Aorta (tissue), 5 donors: ENCODE measurements at places on chromosomes 6 and 20. TPM values are rescaled to one million over a fixed set of nuclear protein-coding genes. Genes with fewer than 3 reads are reported as not detected.

The HDGFL1 gene
- total RNA-seq: not detected

The C6orf52 gene
- total RNA-seq: 0.66 TPM

The IL17F gene
- total RNA-seq: not detected

The PLAGL1 gene
- total RNA-seq: 101 TPM

The MMUT gene
- 24.2 TPM for total RNA-seq

The KIAA0408 gene
- total RNA-seq: 1.9 TPM

The MRAP2 gene
- 74.4 TPM for total RNA-seq

The MYB gene
- 0.87 TPM for total RNA-seq

The C20orf204 gene
- total RNA-seq: 2.8 TPM

The TRAPPC3L gene
- total RNA-seq: 0.36 TPM

The PTGIS gene
- 637 TPM for total RNA-seq

GRCh38 chr6:157991067-157991432 lies 9.4 kb downstream of the SYNJ2 start:
- no peak overlapping the region for H3K4me3 ChIP-seq
- H3K4me1 ChIP-seq: no peaks in the 10 kb centered on the region
- DNase-seq: no peak
- H3K27me3 ChIP-seq: no peaks in the 10 kb centered on the region
- H3K36me3 ChIP-seq: no peaks in the 10 kb centered on the region

DNA sequence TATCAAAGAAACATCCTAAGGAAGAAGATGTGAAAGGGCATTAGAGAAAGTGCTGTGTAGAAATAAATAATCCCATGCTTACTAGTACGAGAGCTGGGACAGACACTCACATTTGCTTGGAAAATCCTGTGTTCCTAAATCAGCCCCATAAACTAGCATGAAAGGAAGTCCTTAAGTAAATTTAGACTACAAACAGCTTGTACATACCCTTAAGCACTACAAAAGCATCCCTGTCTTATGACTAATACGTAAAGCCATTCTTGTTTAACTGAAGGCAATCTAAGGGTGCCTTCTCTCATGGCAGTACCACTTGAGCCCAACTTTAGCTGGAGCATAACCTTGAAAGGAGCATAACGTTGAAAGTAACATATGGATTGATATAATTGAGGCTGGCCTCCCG lies 15.4 kb upstream of the FOXQ1 start:
- no peak overlapping the region for H3K27ac ChIP-seq
- H3K4me1 ChIP-seq: no peaks in the 10 kb centered on the region
- H3K27me3 ChIP-seq: no peaks in the 10 kb centered on the region
- H3K36me3 ChIP-seq: no peaks in the 10 kb centered on the region
- no peak for DNase-seq

DNA sequence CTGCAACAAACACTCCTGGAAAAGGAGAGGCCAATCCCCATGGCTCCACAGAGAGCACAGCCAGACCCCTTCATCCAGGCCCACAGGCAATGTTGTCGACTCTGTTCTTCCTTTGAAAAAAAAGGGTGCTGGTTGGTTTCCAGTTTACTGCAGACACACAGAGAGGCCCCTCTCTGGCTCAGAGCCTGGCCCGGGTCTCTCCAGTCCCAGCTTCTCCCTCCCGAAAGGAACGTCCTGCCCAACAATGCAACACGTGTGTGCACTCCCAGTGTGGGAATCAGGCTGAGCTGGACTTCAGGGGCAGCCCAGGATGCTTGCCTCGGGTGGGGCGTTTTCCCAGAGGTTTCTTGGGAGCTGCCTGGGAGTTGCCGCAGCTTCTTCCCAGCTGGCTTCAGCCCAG lies 4.5 kb upstream of the NKAIN4 start:
- no peaks in the 10 kb centered on the region for H3K27me3 ChIP-seq
- no peak overlapping the region for H3K27ac ChIP-seq
- no peak for DNase-seq
- H3K4me1 ChIP-seq: no peaks in the 10 kb centered on the region
- no peaks in the 10 kb centered on the region for H3K36me3 ChIP-seq

DNA sequence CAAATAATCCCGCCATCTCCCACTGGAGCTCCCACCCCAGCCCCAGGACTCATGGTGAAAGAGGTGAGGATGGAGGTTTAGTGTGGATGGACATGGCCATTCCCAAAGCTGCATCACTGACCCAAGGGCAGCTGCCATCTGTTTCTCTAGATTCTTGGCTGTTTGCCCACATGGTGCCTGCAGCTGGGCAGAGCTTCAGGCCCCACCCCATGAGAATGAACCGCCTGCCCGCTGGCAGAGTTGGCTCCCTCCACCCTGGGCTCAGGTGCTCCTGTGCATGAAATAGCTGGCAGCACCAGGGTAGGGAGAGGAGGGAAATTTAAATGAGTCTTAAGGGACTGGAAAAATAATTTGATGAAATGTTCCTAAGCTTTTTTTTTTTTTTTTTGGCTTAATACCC lies 17.4 kb downstream of the SCML4 start:
- H3K27me3 ChIP-seq: no peaks in the 10 kb centered on the region
- H3K4me3 ChIP-seq: no peak overlapping the region
- H3K4me1 ChIP-seq: no peaks in the 10 kb centered on the region

GRCh38 chr6:150176659-150177058 lies 33.8 kb downstream of the PPP1R14C start:
- no peak overlapping the region for H3K27ac ChIP-seq
- no peak overlapping the region for H3K4me3 ChIP-seq
- DNase-seq: no peak
- no peaks in the 10 kb centered on the region for H3K4me1 ChIP-seq
- H3K36me3 ChIP-seq: no peaks in the 10 kb centered on the region

GRCh38 chr6:106773996-106774629 lies 144.7 kb downstream of the QRSL1 start:
- no peaks in the 10 kb centered on the region for H3K36me3 ChIP-seq
- H3K4me1 ChIP-seq: no peaks in the 10 kb centered on the region
- H3K4me3 ChIP-seq: no peak overlapping the region
- no peak overlapping the region for H3K27ac ChIP-seq
- H3K27me3 ChIP-seq: no peaks in the 10 kb centered on the region

- no peak overlapping the region for H3K27ac ChIP-seq
- no peaks in the 10 kb centered on the region for H3K27me3 ChIP-seq
- H3K36me3 ChIP-seq: no peaks in the 10 kb centered on the region
- H3K4me1 ChIP-seq: no peaks in the 10 kb centered on the region
Measured at GRCh38 chr6:79832723-79833122, 114.6 kb downstream of the ELOVL4 start.

- H3K27ac ChIP-seq: no peak overlapping the region
- H3K4me3 ChIP-seq: no peak overlapping the region
- no peaks in the 10 kb centered on the region for H3K36me3 ChIP-seq
- no peaks in the 10 kb centered on the region for H3K27me3 ChIP-seq
- no peak for DNase-seq
- no peaks in the 10 kb centered on the region for H3K4me1 ChIP-seq
Measured at GRCh38 chr6:133430530-133430929, 189.4 kb downstream of the EYA4 start.

DNA sequence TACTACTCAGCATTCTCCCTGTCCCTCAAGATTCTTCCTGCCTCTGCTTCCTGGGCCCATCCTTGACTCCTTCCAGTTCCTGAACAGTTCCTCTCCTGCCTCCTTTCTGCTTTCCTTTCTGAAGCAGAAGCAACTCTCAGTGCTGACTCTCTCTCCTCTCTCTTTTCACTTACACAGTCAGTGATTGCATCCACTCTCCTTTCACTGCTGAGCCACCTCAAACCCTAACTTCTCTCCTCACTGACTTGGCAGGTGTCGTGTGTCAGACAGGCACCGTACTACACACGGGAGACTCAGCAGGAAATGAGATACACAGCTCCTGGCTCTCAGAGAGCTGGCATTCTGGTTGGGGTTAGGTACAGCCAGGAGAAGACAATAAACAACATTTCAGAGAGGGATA lies 5.6 kb downstream of the ABHD16A start:
- no peak for DNase-seq
- no peaks in the 10 kb centered on the region for H3K4me1 ChIP-seq
- H3K27ac ChIP-seq: no peak overlapping the region
- no peaks in the 10 kb centered on the region for H3K27me3 ChIP-seq
- peaks cover 2% of the 10 kb centered on the region for H3K36me3 ChIP-seq

GRCh38 chr20:51154708-51155690 lies 132.1 kb upstream of the KCNG1 start:
- no peak overlapping the region for H3K27ac ChIP-seq
- H3K36me3 ChIP-seq: no peaks in the 10 kb centered on the region
- H3K27me3 ChIP-seq: no peaks in the 10 kb centered on the region
- DNase-seq: no peak
- no peak overlapping the region for H3K4me3 ChIP-seq

GRCh38 chr6:157464653-157465535 lies 83.9 kb downstream of the ZDHHC14 start:
- H3K4me1 ChIP-seq: no peaks in the 10 kb centered on the region
- no peak overlapping the region for H3K27ac ChIP-seq
- no peaks in the 10 kb centered on the region for H3K27me3 ChIP-seq
- no peak overlapping the region for H3K4me3 ChIP-seq
- no peaks in the 10 kb centered on the region for H3K36me3 ChIP-seq

GRCh38 chr20:51926670-51927305 lies 124.5 kb upstream of the SALL4 start:
- no peaks in the 10 kb centered on the region for H3K27me3 ChIP-seq
- H3K4me3 ChIP-seq: no peak overlapping the region
- H3K36me3 ChIP-seq: no peaks in the 10 kb centered on the region
- no peak for DNase-seq
- no peak overlapping the region for H3K27ac ChIP-seq
- H3K4me1 ChIP-seq: no peaks in the 10 kb centered on the region

DNA sequence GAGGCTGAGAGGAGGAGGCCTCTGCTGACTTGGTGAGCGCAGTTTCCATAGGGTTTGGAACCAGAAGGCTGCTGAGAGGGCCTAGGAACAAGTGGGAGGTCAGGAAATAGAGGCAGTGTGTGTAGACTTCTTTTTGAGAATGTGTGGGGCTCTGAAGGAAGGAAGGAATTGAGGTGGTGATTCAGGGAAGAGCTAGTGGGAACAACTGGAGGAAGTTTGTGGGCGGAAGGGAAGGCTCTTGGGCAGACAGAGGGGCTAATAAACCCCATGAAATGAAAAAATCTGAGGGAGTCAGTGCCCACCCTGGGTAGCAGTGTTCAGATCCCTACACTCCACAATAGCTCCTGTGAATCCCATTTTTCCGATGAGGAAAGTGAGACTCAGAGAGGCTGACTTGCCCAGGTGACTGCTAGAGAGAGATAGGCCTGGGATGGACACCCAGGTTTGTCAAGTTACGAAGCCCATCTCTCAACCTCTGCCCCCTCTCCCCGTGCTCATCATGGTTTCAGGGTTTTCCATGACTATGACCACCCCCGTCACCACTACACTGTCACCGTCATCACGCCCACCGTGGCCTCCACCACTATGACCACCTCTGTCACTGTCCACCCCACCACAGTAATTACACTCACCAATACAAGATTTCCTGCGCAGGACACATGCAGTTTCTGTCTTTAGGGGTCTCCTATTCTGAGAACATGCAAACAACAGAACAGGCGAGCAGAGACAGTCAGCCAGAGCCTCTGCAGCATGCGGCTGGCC lies 106.4 kb downstream of the MRPL14 start:
- no peaks in the 10 kb centered on the region for H3K27me3 ChIP-seq
- DNase-seq: peak; percentile 43
- H3K4me3 ChIP-seq: no peak overlapping the region
- no peaks in the 10 kb centered on the region for H3K4me1 ChIP-seq

GRCh38 chr6:132179955-132180354 lies 221.3 kb downstream of the MOXD1 start:
- H3K4me3 ChIP-seq: no peak overlapping the region
- DNase-seq: no peak
- no peaks in the 10 kb centered on the region for H3K27me3 ChIP-seq
- H3K4me1 ChIP-seq: no peaks in the 10 kb centered on the region
- no peak overlapping the region for H3K27ac ChIP-seq

GRCh38 chr20:33689973-33690372 lies 3.8 kb upstream of the E2F1 start:
- H3K4me3 ChIP-seq: no peak overlapping the region
- H3K27ac ChIP-seq: no peak overlapping the region
- DNase-seq: no peak

DNA sequence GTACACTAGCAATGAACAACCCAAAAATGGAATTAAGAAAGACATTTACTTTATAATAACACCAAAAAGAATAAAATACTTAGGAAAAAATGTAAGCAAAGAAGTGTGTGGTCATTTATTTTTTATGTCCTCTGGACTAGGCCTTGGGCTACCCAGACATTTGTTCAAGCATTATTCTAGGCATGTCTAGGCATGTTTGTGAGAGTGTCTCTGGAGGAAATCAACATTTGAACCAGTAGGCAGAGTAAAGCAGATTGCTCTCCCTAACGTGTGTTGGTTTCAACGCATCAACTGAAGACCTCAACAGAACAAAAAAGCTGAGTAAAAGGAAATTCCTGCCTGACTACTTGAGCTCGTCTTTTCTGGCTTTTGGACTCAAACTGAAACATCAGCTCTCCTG lies 84.5 kb downstream of the ANKEF1 start:
- H3K4me3 ChIP-seq: no peak overlapping the region
- no peaks in the 10 kb centered on the region for H3K4me1 ChIP-seq
- no peak for DNase-seq
- H3K27me3 ChIP-seq: no peaks in the 10 kb centered on the region
- no peak overlapping the region for H3K27ac ChIP-seq

DNA sequence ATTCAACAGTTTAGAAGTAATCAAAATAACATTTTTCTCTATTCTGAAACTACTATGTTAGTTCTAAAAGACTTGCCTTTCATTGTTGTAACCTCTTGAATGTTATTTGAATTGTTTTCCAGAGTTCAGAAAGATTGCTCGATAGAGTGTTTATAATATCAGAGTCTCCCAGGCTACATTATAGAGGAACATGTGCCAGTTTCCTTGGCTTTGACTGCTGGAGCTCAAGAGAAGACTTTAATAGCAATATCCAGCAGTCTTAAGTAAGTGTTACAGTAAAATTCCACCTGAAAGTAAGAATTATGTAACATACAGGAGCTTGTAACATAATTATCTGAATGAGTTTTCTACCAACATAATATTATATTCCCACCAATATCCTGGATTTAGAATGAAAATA lies 991.8 kb upstream of the ADGRB3 start:
- no peak overlapping the region for H3K4me3 ChIP-seq
- H3K27me3 ChIP-seq: no peaks in the 10 kb centered on the region
- H3K4me1 ChIP-seq: no peaks in the 10 kb centered on the region
- H3K36me3 ChIP-seq: no peaks in the 10 kb centered on the region
- H3K27ac ChIP-seq: no peak overlapping the region
- DNase-seq: no peak

GRCh38 chr6:34684919-34685318 lies 11.6 kb downstream of the ILRUN start:
- no peak overlapping the region for H3K27ac ChIP-seq
- no peak overlapping the region for H3K4me3 ChIP-seq
- DNase-seq: no peak
- no peaks in the 10 kb centered on the region for H3K36me3 ChIP-seq
- H3K4me1 ChIP-seq: no peaks in the 10 kb centered on the region
- no peaks in the 10 kb centered on the region for H3K27me3 ChIP-seq

DNA sequence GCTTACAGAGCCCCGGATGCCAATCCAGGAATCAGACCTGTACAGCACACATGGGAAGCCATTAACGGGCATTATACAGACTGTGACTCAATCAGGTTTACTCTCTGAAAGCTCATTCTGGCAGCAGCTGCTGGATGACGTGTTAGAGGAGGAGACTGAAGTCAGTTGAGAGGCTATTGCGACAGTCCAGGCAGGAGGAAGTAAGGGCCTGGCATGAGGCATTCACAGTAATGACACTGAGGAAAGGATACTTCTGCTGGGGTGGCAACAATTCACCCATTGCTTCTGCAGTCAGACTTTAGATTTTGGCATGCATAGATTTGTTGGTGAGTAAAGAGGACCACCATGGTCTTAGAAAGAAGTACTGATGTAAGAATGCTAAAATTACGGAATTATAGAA lies 151.0 kb upstream of the HEY2 start:
- no peak overlapping the region for H3K27ac ChIP-seq
- H3K27me3 ChIP-seq: no peaks in the 10 kb centered on the region
- no peaks in the 10 kb centered on the region for H3K36me3 ChIP-seq
